ELF-1 (cell line): ENCODE measurements at places on chromosomes 7 and 10.

GRCh38 chr10:130018265-130018664 is 54.2 kb upstream of the EBF3 start:
- peak; percentile 21 for DNase-seq

- no peak for DNase-seq
Observed at GRCh38 chr10:70090951-70091350, 38.3 kb downstream of the MACROH2A2 start.

DNA sequence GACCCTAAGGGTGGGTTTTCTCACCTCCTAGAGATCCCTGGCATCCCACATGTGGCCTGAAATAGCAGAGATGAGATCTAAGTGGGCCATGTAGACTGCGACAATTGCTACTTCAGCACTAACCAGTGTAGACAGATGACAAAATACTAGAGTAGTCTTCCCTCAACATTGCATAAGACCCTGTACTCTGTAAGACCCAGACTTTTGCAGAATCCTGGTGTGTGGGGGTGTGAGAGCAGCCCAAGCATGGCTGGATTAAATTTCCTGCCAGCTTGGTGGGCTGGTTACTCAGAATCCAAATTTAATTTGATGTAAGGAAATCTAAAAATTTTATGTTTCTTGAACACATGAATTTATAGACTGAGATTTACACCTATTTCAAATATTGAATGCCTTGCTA is 88.3 kb downstream of the ZNF365 start:
- no peak for DNase-seq

- DNase-seq, result no peak
Observed at GRCh38 chr10:107728807-107729206, 564.3 kb upstream of the SORCS1 start.

DNA sequence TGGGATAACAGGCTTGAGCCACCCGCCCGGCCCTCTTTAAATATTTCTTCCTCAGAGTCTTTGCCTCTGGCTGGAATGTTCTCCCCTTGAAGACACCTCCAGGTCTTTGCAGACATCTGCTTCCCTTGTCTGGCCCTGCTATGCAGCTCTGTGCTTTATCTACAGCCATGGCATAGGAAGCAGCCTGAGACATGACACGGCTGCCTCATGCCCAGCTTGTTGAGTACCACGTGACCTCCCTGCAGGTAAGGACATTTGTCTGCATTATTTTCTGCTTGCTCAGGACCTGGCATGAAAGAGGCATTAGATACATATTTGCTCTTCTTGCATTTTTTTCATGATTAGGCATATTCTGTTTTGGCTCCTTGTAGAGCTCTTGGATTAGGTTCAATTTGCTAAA is 113.8 kb upstream of the KLF6 start:
- peak; percentile 56 for DNase-seq

- DNase-seq, result peak; percentile 64
Observed at GRCh38 chr10:112950714-112951358, 789 bp downstream of the TCF7L2 start.
